ENCODE measurements at places on chromosomes 2 and 18.

DNA sequence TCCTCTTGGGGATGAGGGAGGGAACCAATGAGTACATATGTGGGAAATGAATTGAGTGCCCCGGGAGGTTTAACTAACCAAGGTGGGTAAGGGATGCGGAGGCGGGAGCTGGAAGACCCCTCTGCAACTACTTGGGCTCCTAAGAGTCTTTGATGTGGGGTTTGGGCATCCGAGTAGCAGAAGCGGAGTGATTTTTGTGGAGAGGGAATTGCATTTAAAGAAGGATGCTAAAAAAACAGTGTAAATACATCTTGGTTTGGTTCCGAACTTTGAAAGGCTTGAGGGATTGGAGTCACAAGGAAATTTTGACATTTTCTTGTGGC is 215.7 kb downstream of the MCFD2 start:
- no peak for DNase-seq

GRCh38 chr18:45920367-45920766 is 46.8 kb downstream of the EPG5 start:
- DNase-seq = no peak

- peak; percentile 2 for DNase-seq
Observed at GRCh38 chr18:36095936-36096519, 28.7 kb upstream of the RPRD1A start.

GRCh38 chr18:49892148-49892924 is 79.0 kb upstream of the ACAA2 start:
- no peak for DNase-seq

DNA sequence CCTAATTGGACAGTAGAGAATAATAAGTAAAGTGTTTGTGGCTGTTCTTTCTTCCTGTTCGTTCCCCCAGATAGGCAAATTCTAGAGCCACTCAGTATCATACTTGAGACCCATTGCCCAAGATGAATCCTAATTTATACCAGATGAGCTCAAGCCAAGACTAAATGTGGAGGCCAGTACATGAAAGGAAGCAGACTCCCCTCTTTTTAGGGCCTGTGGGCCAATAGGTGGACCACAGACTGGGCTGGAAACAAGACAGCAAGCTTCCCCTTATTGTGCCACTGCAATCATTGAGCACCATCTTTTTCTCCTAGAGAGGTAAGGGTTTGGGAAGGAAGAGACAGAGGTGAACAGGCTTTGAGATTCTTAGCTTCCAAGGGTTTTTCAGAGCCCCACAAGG is 141.9 kb downstream of the MGAT5 start:
- DNase-seq = no peak

- no peak for DNase-seq
Observed at GRCh38 chr2:189393440-189394111, 47.7 kb upstream of the WDR75 start.

GRCh38 chr2:43941966-43942365 is 53.8 kb downstream of the LRPPRC start:
- no peak for DNase-seq

DNA sequence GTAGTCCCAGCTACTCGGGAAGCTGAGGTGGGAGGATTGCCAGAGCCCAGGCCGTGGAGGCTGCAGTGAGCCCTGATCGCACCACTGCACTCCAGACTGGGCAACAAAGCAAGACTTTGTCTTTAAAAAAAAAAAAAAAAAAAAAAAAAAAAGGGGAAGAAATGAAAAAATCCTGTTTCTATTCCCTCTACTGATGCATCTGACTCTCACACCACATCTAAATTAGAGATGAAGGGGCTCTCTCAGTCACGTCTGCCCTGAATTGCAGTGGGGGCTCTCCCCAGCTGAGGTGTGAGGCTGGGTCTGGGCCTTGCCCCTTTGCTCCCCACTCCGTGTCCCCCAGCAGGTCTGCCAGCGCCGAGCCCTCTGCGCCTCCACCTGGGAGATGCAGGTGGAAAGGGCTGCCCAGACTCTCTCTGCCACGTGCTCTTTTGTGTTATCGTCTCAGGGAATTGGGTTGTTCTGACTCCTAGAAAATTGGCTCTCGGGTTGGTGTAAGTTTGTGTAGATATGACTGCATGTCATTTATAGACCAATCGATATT is 30.2 kb downstream of the TRAPPC12 start:
- DNase-seq = no peak

DNA sequence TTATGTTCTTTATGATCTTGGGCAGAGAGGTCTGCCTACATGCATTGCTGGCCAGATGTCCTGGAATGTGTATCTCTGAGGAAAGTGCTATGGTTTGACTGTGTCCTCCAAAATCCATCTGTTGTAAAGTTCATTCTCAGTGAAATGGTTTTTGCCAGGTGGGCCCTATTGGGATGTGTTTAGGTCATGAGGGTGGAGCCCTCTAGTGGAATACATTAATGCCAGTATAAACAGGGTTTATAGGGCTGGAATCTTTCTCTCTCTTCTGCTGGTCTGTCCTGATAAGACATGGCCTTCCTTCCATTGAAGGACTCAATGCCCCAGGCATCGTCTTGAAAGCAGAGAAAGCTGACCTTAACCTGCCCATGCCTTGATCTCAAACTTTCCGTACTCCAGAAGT is 258.5 kb downstream of the RPIA start:
- no peak for DNase-seq

GRCh38 chr2:36553683-36554082 is 44.3 kb downstream of the FEZ2 start:
- no peak for DNase-seq

- no peak for DNase-seq
Observed at GRCh38 chr18:23114171-23114881, 21.0 kb upstream of the CABLES1 start.

- DNase-seq = no peak
Observed at GRCh38 chr18:65464361-65464760, 286.5 kb upstream of the CDH7 start.

- no peak for DNase-seq
Observed at GRCh38 chr18:74396171-74397169, 60.6 kb downstream of the DIPK1C start.

DNA sequence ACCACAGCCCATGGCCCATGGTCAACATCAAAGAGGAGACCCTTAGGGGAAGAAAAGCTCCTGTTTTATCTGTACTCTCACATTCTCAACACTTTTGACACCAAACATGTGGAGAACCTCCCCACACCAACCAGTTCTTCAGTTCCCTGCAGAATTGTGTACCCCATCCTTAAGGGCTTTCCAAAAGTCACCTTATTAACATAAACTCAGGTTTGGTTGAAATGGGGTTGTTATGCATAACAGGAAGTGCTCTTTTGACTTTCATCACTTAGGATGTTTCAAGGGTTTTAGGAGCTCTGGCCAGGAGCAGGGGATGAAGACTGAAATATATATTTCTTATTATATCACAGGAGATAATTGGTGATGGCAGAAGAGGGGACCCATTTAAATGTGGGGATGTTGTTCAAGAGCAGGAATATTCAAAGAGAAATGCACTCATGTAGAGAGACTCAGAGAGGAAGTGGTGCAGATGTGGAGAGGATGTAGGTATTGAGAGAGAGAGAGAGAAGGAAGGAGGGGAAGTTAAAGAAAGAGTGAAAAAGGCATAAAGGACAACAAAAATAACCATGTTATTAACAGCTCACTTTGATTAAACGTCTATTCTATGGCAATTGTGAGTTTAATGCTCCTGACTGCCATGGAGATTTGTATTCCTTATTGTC is 35.2 kb downstream of the SP140L start:
- no peak for DNase-seq

DNA sequence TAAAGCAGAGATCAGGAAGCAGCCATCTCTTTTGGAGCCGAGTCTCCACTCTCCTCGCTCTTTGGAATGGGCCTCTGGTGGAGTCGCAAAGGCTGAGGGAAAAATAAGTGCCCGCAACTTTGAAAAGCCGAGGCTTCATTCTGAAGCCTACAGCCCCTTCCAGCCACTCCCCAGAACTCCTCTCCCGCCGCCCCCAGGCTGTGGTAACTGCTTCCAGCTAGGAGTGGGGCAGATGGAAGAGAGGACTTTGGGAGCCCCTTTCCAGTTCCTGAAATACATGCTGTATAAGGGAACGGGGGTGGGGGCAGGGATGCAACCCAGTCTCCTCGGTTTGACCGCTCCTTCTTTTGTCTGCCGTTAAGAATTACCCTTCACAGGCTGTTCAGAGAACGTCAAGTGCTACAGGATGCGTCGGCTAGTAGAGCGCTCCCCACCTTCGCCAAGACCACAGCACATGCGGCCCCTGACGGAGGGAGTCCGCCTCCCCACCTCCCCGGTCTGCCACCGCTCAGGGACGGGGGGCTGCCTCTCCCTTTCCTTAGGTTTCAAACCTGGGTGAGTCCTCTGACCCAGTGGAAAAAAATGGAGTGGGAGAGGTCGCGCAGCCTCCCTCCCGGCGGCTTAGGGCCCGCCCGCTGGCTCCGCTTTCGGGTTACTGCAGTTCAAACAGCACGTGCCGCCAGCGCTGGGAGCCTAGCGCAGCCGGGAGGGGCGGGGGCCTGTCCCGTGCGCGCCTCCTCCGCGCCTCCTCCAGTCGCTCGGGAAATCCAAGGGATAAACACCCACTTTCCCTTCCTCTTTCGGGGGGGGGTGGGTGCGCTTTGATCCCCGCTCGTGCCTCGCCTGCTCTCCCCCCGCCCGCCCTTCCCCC is 4.9 kb downstream of the CYP26B1 start:
- no peak for DNase-seq

DNA sequence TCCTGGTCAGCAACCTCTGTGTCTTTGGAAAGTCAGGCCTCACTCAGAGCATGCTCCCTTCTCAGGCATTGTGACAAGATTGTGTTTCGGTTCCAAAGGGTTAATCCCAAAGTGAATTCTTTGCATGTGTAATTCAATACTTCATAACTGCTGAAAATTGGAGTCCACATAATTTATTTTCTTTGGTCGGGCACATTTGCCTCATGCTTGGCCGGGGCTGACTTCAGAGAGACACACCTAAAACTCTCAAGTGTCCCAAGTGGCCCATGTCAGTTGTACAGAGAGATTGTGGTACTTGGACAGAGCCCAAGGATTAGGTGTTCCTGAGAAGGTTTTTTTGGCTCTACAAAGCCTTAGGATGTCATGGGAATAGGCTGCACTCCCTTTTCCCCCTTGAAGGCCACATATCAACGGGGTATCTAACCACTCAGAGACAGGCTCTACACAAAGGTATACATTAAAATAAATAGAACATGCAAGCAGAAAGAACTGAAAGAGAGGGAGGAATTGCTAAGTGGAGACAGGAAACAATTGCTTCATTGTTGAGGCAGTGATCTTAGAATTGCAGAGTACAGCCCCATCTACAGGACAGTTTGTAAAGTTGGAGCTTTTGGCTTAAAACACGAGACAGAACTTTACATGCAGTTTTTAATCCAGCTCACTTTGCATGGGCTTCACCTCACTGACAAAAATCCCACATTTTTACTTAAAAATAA is 1232.3 kb upstream of the ZEB2 start:
- peak; percentile 21 for DNase-seq

DNA sequence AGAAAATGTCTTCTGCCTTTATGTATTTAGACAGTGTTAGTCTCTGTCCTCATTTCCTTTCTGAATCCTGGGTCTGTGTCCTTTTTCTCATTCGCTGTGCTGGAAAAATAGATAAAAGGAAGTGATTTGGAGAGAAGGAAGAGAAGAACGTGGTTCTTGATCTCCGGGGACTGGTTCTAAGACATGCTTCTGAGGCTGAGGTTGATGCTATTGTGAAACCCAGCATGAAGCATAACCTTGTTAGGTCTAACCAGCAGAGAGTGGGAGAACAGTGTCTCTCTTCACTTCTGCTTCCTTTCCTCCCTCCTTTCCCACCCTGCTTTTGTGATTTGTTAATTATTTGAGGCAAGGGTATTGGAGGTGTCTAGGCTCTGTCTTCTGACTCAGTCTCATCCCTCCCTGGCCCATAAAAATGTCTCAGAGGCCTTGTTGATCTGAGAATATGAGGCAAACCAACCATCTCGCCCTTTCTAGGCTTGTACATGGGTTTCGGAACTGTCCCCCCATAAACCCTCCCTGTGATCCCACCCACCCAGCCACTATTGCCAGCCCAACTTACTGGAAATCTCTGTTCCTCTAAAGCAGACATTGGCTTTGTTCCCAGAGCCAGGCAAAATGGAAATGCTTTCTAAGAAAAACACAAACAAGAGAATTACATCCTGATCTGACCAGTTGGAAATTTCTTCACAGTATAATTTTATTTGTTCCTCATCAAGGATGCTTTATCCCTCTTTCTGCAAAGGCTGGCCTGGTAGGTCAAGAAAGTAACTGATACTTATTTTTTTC is 360.6 kb upstream of the TNP1 start:
- no peak for DNase-seq

DNA sequence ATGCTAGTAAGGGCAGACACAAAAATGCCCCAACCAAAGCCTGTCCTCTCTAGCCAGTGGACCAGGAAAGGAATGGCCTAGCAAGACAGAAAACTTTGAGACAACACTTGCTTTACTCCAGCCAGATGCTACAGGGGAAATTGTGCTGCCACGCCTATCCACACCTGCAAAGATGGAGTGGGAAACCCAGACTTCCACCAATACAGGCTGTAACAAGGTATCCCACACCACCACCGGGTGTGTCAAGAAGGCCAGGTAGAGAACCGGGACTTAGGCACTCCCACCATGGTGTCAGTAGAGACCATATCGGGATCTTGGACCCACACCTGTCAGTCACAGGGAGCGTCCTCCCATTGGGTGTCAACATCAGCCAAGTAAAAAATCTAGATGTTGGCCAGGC is 16.2 kb upstream of the ESPNL start:
- no peak for DNase-seq

DNA sequence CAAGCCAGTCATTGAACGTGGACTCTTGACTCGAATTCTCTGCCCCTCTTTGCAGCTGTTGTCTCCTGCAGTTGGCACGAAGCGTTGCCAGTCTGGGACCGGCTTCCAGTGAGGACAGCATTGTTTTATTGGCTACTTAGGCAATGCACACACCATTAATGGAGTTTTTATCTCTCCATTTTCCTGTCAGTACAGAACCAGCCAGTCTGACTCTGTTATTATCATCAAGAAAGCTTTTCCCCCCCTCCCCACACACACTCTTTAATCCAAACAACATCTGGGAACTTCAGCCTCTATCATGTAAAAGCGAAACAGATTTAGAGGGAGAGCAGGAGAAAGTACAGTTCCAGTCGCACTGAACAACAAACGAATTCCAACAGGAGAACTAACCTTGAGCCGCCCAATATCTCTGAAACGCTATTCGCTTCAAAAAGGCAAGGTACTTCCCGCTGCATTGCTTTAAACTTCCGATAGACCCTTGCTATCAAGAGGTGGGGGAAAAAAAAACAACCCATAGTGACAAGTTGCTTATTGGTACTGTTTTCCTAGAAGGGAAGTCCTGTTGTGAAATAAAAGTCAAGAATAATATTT is 38.2 kb downstream of the ACVR1 start:
- no peak for DNase-seq

- no peak for DNase-seq
Observed at GRCh38 chr2:25832897-25833296, 45.4 kb downstream of the ASXL2 start.

GRCh38 chr2:56348392-56349210 is 164.8 kb downstream of the CCDC85A start:
- DNase-seq = no peak

- DNase-seq = no peak
Observed at GRCh38 chr2:62398356-62398755, 107.6 kb downstream of the TMEM17 start.

- no peak for DNase-seq
Observed at GRCh38 chr18:23235860-23236259, 100.6 kb downstream of the CABLES1 start.

GRCh38 chr2:1833046-1833445 is 88.7 kb upstream of the PXDN start:
- no peak for DNase-seq

Data from CMK (cell line).